GM23338 (cell line): ENCODE measurements at places on chromosomes 16 and 17. TPM values are rescaled to one million over a fixed set of nuclear protein-coding genes. Genes with fewer than 3 reads are reported as not detected.

The OMG gene
- total RNA-seq = not detected in 2 replicates

The HBA1 gene
- not detected in 2 replicates for total RNA-seq

The NACA2 gene
- total RNA-seq = not detected in 2 replicates

The HSPB9 gene
- total RNA-seq = 0.52 TPM in 1 of 2 replicates, not detected in the other

The PIRT gene
- total RNA-seq = not detected in 2 replicates

The PRSS33 gene
- total RNA-seq = 0.47 and 1.4 TPM in 2 replicates

The EVI2B gene
- not detected in 2 replicates for total RNA-seq

The ATAD5 gene
- 22.7 and 24.2 TPM in 2 replicates for total RNA-seq
